ENCODE measurements at places on chromosomes 5 and 9.

GRCh38 chr5:158264264-158264663 lies 405.3 kb upstream of the CLINT1 start:
- DNase-seq, result no peak

- no peak for DNase-seq
These were observed 140.5 kb upstream of the TARS1 start for GRCh38 chr5:33300209-33300742.

DNA sequence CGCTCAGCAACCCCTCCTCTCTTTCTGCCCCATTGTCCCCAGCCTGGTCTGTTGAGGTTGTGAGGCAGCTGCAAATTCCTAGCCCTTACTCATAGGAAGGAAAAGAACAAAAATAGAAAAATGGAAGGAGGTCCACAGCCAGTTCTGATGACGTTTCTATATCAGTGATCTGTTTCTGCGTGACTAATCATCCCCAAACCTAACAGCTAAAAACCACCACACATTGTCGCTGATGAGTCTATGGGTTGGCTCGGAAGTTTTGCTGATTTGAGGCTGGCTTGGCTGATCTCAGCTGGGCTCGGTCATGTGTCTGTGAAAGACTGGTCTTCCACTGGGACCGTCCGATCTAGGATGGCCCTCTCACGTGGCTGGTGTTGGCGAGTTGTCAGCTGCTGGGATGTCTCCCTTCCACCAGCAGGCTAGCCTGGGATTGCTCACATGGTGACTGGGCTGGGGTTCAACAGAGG lies 200.6 kb upstream of the ZNF618 start:
- DNase-seq, result no peak

DNA sequence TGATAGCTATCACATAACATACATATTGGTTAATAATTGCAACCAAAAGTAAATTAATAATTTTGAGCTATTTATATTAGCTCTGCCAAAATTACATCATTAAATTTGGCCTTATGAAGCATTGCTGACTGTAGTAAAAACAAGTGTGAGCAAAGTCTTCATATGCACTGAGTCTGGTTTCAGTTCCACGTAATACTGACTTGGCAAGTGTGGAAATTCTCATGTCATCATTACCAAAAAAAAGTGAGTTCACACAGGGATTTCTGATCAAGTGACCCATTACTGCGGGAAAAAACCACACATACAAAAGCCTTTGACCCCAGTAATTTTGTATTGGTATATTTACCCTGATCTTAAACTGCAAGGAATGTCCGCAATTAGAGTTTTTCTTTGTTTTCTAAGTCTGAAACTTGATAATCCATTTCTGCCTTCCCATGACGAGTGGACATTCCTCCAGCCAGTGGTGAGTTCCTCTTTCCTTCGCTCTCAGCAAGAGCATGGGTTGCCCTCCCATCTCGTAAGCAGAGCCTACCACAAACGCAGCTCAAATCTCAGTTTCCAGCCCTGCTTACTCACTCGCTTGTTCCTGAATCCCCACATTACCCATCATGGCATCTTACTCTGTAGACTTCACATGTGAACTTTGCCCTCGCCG lies 220.2 kb upstream of the DMRT1 start:
- no peak for DNase-seq

- DNase-seq, result no peak
These were observed 50.1 kb upstream of the BASP1 start for GRCh38 chr5:17167171-17167891.

- DNase-seq, result no peak
These were observed 666.9 kb upstream of the KLF4 start for GRCh38 chr9:108156270-108156998.

DNA sequence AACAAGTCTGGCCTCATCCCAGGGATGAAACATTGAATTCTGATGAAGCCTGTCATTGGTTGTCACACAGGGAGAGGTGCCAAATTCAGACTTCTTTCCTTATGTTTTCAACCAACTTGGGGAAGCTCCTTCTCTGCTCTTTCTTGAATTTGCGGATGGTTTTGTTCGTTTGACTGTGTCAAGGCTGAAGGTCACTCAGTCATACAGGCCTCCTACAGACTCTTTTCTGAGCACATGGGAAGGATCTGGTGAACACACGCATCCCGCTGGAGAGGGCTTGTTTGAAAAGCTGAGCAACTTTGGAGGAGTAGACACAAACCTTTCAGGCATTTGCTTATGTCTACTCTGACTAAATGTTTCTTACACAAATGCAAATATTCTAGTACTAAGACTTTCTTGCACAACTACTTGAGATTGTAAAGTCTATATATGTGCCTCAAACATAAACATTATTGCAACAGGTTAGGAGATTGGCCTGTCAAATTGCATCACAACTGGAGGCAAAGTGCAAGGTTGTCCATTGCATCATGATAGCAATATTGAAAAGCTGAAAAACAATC lies 151.5 kb upstream of the NR3C1 start:
- no peak for DNase-seq

GRCh38 chr5:160271396-160271795 lies 41.0 kb downstream of the CCNJL start:
- DNase-seq, result no peak

DNA sequence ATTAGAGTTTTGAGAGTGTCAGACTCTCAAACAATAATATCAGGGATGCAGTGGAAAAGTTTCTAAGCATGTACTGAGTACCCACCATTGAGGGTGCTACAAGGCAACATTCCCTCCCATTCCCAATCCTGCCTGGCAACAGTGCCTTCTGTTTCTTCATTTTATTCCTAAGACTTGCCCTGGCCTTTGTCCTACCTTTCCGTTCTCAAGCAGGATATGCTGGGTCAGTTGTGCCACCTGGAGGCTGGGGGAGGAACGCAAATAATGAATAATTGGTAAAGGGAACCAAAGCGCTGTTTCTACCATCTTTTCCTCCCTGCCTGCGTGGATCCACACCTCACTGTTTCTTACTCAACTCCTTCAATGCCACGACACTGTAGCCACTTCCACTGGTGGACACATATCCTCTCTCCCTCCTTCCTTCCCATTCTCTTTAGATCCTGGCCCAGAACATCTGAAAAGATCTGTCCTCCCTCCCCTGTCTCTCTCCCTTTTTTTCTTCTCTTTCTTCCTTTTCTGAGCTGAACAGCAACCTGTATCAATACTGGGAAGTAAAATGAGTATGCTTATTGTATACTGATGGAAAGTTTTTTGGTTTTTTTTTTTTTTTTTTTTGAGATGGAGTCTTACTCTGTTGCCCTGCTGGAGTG lies 149.5 kb downstream of the C9orf152 start:
- DNase-seq, result no peak

GRCh38 chr9:84438391-84438790 lies 97.8 kb upstream of the SLC28A3 start:
- no peak for DNase-seq

GRCh38 chr9:99401680-99402504 lies 179.8 kb downstream of the SEC61B start:
- DNase-seq, result no peak

- DNase-seq, result no peak
These were observed 18.5 kb upstream of the GAS1 start for GRCh38 chr9:86965636-86966395.

DNA sequence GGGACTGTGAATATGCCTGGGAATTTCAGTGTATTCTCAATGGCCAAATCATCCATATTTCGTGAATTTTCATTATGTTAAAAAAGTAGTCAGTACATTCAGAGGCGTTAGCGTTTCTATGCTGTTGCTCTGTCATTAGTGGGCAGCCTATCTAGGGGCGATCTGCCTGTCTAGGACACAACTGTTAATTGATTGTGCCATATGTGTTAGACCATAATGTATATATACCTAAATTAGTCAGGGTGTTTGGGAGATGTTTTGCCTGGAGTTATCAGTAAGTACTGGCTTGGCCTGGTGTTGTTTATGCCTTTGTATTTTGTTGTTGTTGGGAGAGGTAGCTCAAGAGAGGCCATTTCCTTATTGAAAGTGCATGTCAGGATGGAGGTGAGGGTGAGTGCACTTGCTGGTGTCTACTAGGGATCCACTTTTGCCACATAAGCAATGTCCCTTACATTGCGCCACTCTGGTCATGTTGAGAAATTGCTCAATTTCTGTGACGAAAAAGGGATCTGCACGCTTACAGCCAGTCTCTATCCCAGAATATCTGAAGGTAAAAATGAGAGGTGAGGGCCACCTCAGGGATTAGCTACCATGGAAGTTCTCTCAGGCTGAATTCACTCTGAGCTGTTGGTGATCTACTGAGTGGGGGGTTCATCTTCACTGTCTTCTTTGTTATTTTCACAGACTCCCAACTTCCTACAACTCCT lies 123.3 kb downstream of the ST8SIA4 start:
- DNase-seq, result no peak

- no peak for DNase-seq
These were observed 123.5 kb upstream of the LMX1B start for GRCh38 chr9:126490214-126490631.

- DNase-seq, result no peak
These were observed 118.7 kb downstream of the TTLL11 start for GRCh38 chr9:121974421-121974820.

DNA sequence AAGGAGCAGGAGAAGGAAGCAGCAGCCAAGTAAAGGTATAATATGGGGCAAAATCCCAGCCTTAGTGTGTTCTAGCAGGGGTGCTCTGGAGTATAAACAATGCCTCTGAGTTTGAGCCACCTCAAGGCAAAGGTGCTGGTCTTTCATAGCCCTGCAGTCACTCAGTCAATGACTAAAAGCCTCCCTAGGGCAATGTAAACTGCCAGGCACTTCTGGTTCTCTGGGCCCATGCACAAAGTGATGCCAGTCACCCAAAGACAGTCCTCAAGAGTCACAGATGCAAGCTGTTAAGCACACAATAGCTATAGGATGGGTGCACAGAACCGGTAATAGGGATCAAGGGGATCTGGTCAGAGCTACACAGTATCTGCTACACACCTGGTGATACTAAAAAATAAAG lies 12.6 kb downstream of the ZBTB5 start:
- no peak for DNase-seq

DNA sequence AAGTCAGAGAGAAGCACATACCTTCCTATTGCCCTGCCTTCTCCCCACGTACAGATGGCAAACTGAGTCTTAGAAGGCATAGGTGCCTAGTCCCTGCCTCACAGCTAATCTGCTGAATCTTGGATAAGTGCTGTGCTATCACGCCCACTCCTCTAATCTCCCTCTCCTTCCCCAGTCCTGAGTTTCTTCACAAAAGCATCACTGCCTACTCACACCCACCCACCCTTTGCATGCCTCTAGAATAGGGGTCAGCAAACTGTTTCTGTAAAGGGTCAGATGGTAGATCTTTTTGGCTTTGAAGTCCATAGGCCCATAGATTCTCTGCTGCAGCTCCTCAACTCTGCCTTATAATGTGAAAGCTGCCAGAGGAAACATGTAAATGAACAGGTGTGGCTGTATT lies 23.2 kb upstream of the JADE2 start:
- DNase-seq, result no peak

GRCh38 chr5:144644317-144644716 lies 473.6 kb downstream of the KCTD16 start:
- no peak for DNase-seq

- no peak for DNase-seq
These were observed 1.6 kb upstream of the GZMK start for GRCh38 chr5:55022450-55022849.

DNA sequence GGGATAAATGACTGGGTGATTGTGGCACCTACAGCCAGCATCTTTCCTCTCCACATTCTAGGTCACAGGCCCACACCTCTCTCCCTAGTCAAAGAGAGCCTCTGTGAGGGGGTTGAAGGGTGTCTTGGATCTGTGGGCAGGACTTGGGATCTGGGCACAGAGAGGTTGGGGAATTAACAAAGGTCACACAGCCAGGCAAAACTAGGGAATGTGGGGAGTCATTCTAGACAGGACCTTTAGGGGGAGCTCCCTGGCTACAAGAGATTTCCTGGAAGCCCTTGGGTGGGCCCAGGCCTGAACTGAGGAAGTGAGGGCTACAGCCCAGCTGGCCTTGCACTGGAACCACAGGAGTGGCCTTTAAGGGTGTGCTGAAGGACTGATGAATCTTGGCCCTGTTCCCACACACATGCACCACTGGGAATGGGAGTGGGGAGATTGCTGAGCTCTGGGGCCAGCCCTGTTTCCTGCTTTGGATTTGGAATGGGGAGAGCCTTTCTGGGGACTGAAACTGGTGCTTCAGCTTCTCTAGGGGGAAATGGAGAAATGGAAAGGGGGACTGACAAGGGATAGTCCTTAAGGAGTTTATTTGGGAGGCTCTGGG lies 12.4 kb upstream of the CXXC5 start:
- DNase-seq, result no peak

- no peak for DNase-seq
These were observed 455.4 kb downstream of the CAAP1 start for GRCh38 chr9:26437056-26437711.

DNA sequence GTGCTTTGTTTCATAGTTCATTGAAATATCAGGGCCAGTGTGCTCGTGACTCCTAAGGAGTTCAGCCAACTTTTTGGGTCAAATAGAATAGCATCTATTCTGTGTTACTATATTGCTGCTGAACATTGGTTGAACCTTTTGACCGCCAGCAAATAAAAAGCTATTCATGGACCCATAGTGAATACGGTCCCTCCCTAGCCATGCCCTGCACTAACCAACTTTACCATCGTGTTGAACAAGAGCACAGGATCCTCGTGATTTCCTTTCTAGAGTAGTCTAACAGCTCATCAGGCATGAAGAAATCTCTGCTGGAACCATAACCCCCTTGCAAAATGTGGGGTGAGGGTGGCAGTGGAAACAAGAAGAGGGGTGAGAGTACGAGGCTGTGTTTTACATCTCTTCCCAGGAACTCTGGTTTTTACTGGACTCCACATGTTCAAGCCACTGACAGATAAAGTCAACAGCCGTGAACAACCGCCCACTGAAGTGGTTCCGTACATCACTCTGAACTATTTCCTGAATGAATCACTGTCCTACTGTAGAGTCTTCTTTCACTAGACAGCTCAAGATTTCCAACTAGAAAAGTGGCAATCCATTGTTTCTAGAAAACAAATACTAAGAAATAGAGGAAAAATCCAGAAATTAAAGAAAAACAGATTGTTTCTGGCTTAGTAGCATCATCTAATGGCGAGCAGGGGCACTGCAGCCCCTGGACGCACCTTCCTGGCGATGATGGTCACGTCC lies 70.1 kb upstream of the SPATA31E1 start:
- no peak for DNase-seq

DNA sequence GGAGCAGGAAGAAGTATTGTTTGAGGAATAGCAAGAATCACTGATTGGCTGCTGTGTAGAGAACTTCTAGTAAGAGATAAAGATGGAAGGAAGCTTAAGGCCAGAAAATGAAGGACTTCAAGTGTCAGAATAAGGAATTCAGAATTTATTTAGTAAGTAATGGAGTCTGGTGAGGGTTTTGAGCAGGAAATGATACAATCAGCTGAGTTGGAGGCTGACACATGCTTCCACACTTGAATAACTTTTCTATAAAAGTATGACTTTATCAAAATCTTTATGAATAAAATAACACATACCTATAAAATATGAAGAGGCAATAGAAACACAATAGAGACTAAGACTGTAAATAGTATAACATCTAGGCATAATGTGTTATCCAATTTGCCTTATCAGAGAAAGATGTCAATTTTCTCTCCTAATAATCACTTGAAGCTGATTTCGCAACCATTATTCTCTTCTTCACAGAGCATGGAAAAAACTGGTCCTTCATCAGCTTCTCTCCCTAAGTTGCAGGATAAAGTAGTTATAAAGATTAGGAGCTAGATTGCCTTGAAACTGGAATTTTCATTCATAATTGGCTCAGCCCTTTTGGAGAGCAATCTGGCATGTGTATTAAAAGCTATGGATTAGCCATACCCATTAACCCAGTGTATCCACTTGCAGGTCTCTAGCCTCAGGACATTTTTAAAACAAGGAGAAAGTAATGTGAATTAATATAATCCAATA lies 143.4 kb downstream of the ZNF608 start:
- no peak for DNase-seq

- no peak for DNase-seq
These were observed 200.9 kb downstream of the ZSWIM6 start for GRCh38 chr5:61532983-61533382.
